ENCODE measurements at places on chromosomes 16 and 17.
A peak's percentile ranks its signal among the peaks of the same experiment; 100 is the strongest.

GRCh38 chr16:76988526-76988925 lies 202.5 kb upstream of the MON1B start:
- DNase-seq, result no peak

DNA sequence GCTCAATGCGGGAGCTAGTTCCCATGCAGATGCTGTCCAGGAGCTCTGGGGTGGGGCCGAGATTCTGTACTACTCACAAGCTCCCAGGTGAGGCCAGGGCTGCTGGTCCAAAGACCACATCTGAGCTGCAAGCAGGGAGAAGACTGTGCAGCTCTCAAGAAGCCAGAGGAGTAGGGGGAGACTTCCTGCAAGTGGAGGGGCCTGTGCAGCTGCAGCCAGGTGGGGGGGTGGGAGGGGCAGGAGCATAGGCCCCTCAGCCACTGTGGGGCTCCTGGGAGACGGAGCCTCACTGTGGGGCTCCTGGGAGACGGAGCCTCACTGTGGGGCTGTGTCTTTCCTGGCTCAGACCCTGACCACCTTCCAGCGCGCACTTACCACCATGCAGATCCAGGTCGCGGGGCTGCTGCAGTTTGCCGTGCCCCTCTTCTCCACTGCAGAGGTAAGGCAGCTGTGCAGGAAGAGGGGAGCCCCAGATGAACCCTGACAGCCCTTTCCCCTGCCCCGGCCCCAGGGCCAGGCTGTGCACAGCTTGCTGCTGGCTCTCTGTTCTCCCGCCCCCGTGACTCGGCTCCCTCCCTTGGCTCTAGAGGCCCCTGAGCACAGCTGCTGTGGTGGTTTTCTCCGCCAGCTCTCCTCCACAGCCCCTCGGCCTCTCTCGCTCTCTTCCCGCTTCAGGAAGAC lies 24.3 kb upstream of the DNAI2 start:
- no peak for DNase-seq

- peak; percentile 25 for DNase-seq
These were observed 19.3 kb upstream of the RBFOX3 start for GRCh38 chr17:79630126-79630525.

GRCh38 chr16:20871941-20872815 lies 28.0 kb downstream of the DCUN1D3 start:
- no peak for DNase-seq

GRCh38 chr17:43352579-43353331 lies 46.0 kb upstream of the ARL4D start:
- DNase-seq, result no peak

DNA sequence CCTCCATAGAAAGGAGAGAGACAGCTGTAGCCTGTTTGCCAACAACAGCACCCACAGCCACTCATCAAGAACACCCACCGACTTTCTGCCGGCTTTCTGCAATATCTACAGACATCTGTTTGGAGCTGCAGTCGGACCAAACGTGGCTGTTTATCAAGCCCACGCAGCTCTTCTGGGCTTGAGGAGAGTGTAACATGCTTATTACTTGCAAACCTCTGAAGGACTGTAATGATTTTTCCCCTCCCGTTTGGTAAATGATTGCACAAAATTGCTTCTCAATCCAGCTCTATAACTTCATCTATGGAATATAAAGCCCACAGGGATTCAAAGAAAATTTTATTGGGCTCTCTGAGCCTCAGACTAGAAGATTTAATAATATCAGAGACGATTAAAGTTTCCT lies 100.5 kb downstream of the VAT1L start:
- no peak for DNase-seq

GRCh38 chr17:22251498-22251897 lies 559.2 kb downstream of the KCNJ18 start:
- DNase-seq, result no peak
